Bone marrow (tissue), 2 donors: ENCODE measurements at places on chromosomes 12 and 14.

- DNase-seq, result no peak
Measured at GRCh38 chr12:124538194-124539082, 29.0 kb downstream of the NCOR2 start.

DNA sequence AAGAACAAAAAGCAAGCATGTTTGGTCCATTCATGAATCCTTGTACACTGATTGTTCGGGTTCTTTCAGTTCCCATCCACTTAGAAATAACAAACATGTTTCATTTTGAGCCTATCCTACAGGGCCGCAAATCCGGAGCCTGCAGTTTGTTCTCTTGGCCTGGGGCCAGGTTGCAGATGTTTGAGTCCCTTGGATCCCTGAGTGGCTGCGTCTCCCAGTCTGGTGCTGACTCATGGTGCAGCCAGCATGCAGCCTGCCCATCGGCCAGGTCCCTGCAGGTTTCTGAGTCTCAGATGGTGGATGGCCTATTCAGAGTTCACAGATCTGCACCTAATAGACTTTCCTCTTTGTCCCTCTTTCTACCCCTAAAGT lies 1.9 kb upstream of the DYNC1H1 start:
- DNase-seq, result no peak

GRCh38 chr14:42095155-42095554 lies 488.5 kb downstream of the LRFN5 start:
- DNase-seq, result no peak

- no peak for DNase-seq
Measured at GRCh38 chr12:87676731-87677130, 352.5 kb downstream of the C12orf50 start.

GRCh38 chr12:114232187-114232586 lies 173.8 kb downstream of the TBX5 start:
- no peak for DNase-seq
